ENCODE measurements at places on chromosomes 3 and 15.

DNA sequence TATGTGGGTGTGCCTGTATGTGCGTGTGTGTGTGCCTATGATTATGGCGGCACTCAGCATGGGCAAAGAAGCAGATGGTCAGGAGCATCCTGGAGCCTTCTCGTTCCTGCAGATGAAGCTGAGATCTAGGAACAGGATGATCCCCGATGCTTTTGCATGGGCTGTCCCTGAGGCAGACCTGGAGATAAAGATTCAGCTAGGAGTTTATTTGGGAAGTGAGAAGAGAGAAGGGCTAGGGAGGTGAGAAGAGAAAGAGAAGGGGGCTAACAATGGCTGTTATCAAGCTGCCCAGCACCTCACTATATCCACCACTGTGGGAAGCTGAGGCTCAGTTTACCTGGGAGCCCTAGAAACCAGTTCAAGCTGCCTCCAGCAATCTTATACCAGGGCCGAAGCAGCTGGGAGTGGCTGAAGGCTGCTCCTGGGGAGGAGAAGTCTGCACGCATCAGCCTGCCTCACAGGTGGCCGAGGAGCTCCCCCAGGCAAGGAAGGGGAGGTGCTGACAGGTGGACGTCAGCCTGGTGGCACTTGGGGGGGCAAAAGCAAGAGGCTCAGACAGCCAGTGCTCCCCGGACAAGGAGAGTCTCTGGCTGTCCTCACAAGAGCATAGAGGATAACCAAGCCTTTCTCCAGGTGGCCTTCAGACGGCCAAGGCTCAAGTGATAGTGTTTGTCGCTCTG, 94.0 kb upstream of the IQSEC1 start:
- DNase-seq: no peak

DNA sequence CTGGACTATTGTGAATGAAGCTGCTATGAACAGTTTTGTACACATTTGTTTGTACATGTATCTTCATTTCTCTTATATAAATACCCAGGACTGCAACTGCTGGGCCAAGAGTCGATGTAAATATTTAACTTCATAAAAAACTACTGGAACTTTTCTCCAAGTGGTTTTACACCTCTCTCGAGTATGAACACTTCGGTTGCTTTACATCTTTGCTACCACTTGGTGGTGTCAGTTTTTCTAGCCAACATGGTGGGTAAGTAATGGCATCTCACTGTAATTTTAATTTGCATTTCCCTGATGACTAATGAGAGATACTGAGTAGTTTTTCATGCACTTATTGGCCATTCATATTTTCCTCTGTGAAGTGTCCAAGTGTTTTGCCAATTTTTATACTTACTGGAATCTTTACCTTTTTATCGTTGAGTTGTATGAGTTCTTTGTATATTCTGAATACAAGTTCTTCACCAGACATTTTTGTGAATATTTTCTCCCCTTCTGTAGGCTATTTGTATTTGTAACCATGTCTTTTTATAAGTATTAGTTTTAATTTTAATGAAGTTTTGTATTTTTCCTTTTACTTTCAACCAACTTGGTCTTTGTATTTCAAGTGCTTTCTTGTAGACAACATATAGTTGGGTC, 44.4 kb downstream of the PCOLCE2 start:
- peak; percentile 49 for DNase-seq

DNA sequence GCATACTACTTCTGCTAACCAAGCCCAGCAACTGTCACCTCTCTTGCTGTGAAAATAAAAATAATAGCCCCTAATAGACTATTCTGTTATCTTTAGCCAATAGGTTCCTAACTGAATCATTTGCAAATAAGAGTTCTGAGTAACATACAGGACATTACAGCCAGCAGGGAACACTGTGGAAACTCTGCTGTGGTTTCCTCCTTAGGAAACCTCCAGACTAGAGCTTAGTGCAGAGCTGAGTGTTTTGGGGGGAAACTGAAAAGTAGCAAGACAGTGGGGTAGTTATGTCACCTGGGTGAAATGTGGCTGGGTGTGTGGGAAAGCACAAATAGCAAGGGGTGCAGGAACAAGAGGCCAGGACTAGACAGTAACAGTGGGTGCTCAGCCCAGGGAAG, 32.4 kb downstream of the DZIP1L start:
- DNase-seq: no peak

DNA sequence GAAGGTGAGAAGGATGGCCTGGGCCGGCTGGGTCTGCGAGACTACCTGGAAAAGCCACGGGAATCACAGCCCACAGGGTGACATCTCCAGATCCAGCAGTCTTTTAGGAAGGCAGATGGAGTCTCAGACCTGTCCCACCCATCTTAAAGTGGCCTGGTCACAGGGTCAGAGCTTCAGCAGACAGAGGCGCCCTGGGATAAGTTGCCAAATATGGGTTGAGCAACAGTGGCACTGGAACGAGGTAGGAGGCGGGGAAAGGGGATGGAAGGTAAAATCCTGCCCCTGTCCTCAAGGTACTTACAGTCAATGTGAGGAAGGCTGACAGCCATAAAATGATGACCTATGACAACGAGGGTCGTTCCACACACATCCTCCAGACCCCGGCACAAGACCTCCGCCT, 80.7 kb downstream of the LIPC start:
- DNase-seq: no peak

- DNase-seq: no peak
These were observed 7.6 kb upstream of the COL8A1 start for GRCh38 chr3:99630815-99631214.

GRCh38 chr15:29568840-29569532, 253.3 kb downstream of the TJP1 start:
- DNase-seq: peak; percentile 52

- no peak for DNase-seq
These were observed 22.2 kb downstream of the BCL2A1 start for GRCh38 chr15:79948761-79949160.

DNA sequence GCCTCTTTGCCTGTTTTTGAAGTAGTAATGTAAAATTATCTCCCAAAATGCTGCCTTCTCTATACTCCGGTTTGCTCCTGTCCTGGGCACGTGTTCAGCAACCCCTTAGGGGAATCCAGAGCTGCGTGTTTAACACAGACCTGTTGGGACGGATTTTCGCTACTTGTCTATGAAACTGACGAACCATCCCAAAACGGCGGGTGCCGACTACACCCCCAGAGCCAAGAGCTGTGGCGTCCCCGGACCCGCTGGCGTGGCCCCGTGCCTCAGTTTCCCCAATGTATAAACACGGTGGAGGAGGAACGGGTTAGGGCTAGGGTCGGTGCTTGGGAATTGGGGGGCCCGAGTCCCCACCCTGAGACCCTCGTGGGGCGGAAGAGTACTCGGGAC, 473 bp downstream of the FHIT start:
- DNase-seq: peak; percentile 58

GRCh38 chr15:63362885-63363284, 18.8 kb downstream of the CA12 start:
- DNase-seq: no peak

GRCh38 chr3:56254835-56255234, 213.4 kb downstream of the ERC2 start:
- no peak for DNase-seq

Measured in D341Med (cell line).